ENCODE measurements at places on chromosomes 1 and 21.

DNA sequence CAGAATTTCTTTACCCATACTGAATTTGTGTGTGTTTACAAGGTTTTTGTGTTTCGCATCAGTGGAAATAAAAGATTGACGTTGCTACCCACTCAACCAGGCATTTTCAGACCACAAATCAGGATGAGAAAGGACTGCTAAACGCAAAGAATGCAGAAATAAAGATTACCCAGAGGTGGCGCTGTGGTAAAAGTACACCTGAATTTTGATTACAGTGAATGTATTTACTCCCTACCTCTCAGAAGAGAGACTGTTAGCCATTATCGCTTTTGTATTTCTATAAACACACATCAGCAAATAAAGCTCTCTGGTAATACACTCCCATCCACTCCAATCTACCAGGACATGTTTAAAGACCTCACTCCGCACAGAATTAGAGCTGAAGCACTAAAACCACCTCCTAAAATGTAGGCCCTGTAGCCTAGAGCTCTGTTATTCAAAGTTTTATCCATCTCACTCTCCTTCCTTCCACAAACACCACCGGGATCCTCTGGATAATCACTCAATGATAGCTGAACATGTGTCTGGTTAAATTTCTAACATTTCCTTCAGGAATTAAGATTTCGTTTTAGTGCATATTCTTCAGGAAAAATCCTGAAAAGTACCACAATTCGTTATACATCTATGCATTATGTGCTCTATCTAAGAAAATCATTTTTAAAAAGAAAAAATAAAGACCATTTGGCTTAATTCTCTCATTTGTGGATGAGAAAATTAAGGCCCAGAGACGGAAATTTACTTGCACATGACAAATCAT is 2.5 kb upstream of the LMO4 start:
- peak; percentile 68 for DNase-seq

DNA sequence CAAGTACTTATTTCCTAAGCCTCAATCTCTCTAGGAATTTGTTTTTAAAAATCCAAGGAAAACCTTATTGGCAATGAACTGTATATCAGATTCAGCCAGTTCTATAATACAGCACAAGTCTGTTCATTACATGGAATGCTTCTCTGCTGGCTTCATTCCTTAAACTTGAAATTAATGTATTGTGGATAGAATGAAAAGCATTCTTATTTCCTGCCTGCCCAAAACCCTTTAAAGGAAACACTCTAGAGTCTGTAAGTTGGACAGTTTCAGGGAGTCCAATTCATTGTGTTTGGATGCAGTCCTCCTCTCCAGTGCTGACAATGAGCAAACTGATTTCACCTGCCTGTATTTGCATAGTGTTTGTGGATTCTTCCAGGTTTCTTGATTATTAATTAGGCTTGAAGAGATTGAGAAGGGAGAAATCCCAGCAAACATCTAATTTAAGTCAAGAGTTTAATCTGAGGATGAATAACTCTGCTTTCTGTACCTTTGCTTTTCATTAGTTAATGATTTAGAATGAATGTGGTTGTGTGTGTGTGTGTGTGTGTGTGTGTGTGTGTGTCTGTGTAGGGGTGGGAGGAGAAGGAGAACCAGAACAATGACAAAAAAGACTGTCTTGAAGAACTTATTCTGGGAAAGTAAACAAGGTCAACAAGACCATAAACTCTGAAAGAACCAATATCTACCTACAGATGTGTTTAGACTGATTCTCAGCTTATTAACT is 61.2 kb downstream of the CACHD1 start:
- DNase-seq = no peak

- no peak for DNase-seq
Observed at GRCh38 chr1:50503515-50503914, 80.3 kb upstream of the DMRTA2 start.

DNA sequence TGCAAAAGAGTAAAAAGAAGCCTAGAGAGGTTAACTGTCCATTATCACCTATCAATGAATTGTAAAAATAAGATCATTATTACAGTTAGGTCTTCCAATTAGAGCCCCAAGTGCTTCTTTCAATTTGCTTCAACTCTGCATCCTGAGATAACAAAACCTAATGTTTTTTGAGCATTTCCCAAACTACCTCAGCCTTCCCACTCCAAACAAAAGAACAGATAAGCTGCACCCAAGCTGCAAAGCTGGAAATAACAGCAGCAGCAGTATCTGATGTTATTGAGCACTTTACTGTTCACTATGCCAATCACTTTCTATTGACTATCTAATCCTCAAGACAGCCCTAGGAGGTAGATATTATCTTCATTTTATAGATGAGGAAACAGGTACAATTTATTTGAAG is 97.1 kb upstream of the SLFNL1 start:
- DNase-seq = no peak

DNA sequence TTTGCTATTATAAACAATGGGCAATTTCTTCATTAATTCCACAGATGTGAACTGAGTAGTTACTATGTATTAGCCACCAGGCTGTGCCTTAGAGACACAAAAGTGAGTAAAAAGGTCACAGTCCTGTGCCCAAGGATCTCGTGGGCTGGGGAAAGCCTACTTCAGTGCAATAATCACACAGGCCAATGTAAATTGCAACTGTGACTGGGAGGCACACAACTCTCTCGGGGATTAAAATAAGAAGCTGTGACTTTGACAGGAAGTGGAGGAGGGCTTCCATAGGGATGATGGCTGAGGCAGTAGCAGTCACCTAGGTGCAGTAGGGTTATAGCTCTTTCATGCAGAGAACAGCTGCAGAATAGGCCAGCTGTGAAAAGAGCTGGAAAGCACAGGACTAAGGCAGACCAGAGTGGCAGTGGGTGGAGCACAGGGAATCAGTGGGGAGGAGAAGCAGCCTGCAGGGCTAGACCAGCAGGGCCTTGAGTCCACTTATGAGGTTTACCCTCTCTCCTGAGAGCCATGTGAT is 121.9 kb downstream of the MAB21L3 start:
- no peak for DNase-seq

DNA sequence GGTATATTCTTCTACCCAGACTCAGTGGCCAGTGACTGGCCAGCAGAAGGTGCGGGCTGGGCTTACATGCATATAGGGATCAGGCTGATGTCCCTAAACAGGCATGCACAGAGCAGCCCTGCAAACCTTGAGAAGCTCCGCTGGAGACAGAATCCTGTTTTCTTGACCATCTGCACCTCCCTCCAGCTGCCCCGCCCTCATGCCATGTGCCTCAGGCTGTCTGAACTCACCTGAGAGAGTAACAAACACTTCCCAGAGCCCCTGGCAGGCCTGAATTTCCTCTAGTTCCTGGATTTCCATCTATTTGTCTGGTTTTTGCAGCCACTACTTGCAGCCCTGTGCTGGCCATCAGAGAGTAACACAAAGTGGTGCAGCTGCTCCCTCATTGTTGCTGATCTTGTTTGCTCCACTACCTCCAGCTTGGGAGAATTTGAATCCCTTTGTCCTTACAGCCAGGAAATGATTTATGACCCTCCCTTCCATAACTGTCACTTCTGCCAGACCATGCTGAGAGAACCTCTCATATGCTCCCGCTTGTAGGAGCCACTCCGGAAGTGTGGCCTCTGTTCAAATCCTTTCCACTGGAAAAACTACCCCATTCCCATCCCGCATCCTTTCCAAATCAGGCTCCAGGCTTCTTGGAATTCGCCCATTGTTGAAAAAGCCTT is 113.6 kb downstream of the NMNAT2 start:
- no peak for DNase-seq

DNA sequence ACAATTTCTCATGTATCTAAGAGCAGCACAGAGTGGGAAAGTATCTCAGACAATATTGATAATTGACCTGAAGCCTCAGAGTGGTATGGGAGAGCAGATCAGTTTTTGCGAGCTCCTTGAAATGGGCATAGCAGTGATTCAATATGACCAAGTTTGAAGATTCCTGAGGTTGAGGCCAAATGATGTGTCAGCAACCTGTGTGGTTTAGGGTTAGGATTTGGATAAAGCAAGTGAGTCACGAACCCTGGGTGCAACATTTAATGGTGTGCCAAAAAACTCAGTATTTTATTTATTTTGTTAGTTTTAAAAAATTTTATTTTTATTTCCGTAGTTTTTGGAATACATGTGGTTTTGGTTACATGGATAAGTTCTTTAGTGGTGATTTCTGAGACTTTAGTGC is 92.5 kb upstream of the C21orf91 start:
- no peak for DNase-seq

DNA sequence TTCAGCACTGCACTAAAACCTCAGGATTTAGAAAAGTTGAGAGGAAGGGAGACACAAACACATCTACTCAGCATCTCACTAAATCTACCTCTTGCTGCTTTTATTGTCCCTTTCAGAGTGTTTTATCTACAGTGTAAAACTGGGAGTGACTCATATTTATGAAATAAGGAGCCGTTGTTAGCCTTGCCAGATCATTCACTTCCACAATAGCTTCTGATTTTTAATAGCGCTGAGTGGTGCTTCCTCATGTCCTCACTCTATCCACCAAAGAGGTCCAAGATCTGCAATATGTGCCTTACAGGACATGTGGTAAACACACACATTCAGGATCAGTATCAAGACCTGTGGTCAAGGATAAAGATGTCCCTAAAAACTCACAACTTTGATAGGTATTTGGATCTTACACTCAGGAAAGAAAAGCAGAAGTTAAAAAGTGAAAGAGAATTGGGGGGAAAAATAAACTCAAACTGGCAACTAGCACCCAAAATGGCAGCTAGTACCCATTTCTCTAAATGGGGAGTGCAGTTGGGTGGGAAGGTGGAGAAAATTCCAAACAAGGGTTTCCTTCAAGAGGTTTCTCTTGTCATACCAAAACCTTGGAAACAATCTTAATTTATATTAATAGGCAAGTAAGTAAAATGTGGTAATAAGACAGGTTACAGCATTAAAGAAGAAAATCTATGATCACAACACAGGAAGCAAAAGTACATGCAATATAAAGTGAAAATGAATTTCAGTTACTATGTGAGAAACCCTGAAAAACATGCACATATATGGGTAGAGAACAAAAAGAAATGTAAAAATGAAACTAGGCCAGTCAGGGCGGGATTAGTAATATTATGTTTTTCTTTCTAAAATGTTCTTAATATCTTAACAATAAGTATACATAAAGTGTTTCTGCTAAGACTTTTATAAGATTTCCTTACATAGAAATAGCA is 15.9 kb downstream of the DUSP10 start:
- DNase-seq = no peak

DNA sequence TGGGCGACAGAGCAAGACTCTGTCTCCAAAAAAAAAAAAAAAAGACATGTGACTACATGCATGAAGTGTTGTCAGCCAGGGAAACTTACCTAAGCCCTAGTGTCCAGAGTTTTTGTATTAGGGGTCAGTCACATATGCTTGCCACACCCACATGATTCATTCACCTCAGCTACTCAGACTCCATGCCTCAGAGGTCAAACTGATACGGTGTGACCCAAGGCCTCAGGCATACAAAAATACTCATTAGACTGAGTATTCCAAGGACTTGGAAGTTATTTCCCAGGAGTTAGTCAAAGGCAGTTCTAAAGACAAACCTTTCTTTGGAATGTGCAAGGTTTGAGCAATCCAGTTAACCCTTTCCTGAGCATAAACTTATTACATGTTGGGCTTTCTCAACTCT is 6.3 kb upstream of the TRIM33 start:
- no peak for DNase-seq

DNA sequence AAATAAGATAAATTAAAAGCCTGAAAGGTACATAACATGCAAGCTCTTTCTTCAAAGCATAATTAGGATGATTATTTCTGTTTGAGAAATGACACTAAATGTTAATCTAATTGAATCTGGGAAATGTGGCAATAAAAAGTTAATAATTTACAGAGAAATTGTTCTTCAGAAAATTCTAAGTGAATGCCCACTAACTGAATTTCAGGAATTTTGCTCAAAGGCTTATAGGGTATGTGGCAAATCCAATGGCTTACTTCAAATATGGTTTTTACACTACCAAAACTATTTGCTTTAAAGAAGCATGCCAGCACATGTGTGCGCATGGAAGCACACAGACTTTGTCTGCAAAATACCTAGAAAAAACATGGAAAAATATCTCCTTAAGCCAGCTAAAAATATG is 186.6 kb upstream of the FOXD3 start:
- no peak for DNase-seq

DNA sequence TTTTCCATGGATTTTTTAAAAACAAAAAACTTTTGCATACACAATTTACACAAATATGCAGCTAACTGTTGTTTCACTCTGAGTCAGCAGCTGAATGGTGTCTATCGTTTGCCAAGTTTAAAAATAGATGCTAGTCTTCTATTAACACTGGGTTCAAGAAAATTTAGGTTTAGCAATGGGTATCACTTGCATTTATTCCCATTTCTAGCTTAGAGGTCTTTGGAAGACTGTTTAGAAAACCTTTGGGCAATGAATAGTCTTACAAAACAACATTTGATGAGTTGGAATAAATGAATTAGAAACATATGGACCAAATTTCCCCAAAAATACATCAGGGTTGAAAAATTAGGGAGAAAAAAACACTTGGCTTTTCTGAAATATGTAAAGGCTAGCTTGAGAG is 165.8 kb downstream of the LYPLAL1 start:
- DNase-seq = no peak

- no peak for DNase-seq
Observed at GRCh38 chr1:41614818-41615217, 130.3 kb upstream of the EDN2 start.

DNA sequence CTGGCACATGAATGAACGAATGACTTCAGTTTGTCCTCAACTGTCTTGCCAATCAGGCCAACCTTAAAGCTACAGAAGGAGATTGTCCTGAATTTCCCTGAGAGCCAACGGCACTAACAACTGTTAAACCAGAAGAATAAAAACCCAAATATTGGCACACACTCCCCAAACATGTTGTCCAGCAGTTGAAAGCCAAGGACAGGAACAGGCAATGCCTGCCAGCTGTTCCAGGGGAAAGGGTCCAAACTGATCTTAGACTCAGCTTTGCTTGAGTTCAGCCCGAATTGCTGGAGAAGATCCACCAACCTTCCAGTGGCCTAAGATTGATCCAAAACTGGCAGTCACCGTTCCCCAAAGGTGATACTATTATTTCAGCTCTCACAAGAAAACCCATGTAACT is 22.4 kb upstream of the AHCTF1 start:
- DNase-seq = no peak

- no peak for DNase-seq
Observed at GRCh38 chr1:21266119-21266774, 24.0 kb downstream of the ECE1 start.

GRCh38 chr21:46626536-46626935 is 8.9 kb upstream of the PRMT2 start:
- no peak for DNase-seq
